ENCODE measurements at places on chromosomes 5 and 9.

DNA sequence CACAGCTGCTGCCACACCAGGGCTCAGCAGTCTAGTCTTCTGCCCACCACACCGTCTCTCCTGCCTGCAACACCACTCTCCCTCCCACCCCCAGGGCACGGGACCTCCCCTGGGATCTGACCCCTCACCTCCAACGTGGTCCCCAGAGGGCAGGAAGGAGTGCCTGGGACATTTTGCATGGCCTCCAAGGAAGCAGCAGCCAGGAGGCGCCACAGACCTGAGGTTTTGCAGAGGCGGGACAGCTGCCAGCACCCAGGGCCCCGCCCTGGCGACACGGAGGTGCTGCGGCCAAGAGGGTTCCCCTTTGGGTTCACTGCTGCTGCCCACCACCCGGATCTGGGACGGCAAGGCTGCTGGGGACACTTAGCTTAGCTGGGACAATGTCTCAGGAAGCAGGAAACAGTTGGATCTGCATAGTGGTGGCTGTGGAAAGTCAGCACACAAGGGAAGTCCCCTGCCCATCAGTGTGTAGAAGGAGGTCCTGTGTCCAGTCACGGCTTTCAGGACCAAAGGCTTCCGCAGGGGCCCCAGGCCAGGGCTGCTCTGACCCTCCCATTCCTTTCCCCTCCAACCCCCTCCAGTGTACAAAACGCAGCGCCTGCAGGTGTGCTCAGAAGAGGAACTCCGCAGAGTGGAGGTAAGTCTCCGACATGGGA, 13.8 kb downstream of the PROP1 start:
- no peak for DNase-seq

GRCh38 chr5:14739538-14739937, 75.0 kb downstream of the OTULIN start:
- no peak for DNase-seq

DNA sequence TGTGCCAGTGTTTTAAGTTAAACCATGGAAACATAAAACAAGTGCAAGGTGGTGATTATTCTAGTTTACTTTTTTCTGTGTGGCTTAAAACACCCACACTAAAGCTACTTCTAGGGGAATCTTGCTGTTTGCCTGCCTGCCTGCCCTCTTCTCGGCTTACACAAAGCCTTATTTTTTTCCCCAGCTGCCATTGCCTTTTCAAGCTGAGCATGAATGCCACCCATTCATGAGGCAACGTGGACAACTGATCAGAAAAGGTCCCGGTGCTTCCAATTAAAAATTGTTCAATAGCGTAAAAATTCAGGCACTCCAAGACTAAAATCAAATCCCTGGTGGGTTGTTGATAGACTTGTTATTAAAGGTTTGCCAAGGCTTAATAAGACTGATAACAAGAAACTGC, 401.4 kb downstream of the TMEM161B start:
- no peak for DNase-seq

- DNase-seq, result no peak
Measured at GRCh38 chr9:94656200-94656599, 16.9 kb upstream of the FBP1 start.

- DNase-seq, result no peak
Measured at GRCh38 chr5:8683496-8683895, 814.5 kb downstream of the MTRR start.

DNA sequence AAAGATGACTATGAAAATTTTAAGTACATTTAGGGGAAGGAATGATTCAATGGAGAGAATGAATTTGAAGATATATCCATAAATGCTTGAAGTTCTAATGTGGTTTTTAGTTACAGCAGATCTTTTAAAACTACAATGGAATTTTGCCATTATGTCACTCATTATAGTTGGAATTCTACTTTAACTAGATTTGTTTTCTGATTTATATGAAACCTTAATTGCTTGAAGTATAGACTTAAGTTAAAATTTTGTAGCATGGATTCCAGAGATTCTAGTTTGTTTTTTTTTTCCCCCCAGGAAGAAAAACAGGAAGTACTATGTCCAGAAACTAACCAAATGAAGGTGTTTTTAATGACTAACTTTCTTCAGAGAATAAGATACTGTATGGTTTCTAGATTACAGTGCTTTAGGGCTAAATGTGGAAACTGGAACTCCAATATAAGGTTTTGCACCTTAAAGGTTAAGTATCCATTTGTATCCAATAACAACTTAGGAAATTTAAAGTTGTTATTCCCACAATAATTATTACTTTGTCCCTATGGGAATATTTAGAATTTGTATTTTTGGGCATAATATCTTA, 70.3 kb downstream of the ZSWIM6 start:
- DNase-seq, result no peak

DNA sequence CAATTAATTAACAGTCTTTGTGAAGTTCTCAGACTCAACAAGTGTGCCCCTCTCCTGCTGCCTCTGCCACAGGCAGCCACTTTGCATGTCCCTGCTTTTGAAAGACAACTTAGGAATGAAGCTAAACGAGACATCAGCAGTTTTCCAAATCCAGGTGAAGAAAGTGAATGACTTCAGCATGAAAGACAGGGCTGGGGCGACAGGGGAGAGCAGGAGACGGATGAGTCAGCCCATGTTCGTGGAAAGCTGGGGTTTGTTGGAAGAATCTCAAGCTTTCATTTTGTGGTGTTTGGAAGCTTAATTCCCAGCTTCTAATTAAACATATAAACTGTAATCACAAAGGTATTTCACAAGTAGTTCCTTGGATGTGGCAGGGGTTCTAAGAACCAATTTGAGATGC, 207.8 kb upstream of the MAP3K1 start:
- DNase-seq, result no peak

GRCh38 chr5:84228266-84228665, 156.4 kb downstream of the EDIL3 start:
- DNase-seq, result no peak

DNA sequence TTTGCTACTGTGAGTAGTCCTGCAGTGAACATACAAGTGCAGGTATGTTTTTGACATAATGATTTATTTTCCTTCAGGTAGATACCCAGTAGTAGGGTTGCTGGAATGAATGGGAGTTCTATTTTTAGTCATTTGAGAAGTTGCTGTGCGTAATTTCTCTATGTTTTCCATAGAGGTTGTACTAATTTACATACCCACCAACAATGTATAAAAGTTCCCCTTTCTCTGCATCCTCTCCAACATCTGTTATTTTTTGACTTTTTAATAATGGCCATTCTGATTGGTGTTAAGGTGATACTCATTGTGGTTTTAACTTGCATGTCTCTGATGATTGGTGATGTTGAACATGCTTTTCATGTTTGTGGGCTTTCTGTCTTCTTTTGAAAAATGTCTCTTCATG, 64.7 kb upstream of the CTSL start:
- DNase-seq, result no peak

DNA sequence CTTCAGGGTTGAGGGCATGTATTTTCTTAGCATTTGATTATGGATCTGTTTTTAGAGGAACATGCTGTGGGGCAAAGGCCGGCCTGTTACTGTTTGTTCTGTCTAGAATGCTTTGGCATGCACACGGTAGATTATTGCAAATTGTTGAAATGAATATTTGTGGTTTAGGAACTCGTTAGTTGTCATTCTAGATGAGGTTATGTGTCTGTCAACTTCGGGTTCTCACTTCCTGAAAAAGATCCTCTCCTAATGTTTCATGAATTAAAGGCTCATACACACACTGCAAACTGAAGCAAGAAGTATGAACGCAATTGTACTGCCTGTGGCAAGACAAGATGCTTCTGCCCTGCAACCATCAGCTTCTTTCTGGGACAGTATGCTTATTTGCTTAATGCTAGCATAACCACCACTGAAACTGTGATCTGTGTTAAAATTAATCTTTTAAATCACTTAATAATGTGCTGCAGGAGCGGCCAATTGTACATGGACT, 99.6 kb downstream of the BASP1 start:
- no peak for DNase-seq

GRCh38 chr5:32711681-32712480, 760 bp downstream of the NPR3 start:
- DNase-seq, result no peak

DNA sequence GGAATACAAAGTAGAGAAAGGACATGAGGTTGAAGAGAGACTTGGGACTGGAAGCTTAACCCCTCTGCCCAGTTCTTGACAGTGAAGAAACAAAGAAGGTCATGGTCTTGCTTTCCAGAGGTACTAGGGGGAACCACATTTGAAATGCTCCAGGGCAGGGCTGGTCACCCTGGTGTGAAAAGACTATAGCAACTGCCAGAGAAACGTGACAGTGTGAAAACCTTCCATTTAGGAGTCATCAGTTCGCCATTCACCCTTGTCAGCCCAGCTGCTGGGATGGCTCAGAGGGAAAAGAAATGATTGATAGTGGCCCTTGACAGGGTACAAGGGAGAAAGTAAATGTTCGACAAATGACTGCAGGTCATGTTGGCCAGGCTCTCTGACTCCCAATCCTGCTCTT, 56.7 kb downstream of the MAT2B start:
- no peak for DNase-seq

DNA sequence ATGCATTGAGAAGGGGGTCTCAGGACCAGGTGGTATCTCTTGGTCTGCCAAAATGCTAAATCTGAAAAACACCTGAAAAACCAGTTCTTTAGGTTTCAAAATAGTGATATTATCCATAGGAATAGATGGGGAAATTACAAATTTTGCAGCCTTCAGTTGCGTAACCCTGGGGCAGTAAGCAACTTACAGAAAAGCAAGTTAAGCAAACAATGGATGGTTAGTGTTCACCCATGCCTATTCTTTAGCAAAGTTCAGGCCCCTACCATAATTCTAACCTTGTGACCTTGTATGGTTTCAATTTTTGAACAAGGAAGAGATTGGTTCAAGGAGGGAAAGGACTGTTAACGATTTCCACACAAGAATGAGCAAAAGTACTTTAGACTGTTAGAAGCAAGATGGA, 24.5 kb downstream of the GLRX start:
- no peak for DNase-seq

DNA sequence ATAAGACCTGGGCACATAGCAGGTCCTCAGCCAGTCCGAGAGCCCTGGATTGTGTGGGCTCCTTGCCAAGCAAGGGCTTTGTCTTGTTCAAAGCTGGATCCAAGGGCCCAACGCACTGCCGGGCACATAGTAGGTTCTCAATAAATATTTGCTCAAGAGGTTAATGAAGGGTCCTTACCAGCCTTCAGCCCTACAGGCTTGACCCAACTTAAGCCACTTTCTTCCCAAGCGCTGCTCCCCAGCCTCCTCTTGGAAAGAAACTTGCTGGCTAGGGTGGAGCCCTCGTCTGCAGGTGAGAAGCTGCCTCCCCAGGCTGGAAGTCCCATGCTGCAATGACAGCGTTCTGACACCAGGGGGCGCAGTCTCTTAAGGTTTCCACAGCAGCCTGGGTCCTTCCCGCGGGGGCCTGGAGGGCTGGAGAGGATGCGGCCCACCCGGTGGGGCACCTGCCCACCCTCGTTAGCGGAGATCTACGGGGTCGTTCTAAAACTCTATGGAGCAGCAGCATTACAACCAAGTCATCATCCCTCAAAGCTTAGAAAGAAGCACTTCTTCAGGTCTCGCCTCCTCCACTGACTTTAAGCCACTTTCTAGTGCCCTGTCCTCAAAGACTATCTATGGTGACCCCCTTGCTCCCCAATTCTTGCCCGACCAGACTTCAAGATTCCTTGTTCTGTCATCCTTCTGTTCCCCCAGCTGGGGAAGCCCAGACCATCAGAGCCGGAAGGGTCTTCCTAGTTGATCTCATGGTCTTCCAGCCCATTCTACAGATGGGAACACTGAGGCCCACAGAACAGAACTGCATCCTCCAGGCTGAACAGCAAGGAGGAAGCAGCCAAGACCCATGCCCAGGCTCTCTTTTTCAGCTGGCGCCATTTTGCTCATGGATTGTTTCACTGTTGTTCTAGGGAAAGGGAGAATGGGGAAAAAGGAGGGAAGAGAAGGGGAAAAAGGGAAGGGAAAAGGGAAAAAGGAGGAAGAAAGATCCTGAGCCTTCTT, 115.4 kb downstream of the LHX2 start:
- no peak for DNase-seq

GRCh38 chr5:37966871-37967270, 127.0 kb upstream of the GDNF start:
- no peak for DNase-seq
